ENCODE measurements at places on chromosomes 3 and 15. TPM values are rescaled to one million over a fixed set of nuclear protein-coding genes. Genes with fewer than 3 reads are reported as not detected.
A peak's percentile ranks its signal among the peaks of the same experiment; 100 is the strongest.

DNA sequence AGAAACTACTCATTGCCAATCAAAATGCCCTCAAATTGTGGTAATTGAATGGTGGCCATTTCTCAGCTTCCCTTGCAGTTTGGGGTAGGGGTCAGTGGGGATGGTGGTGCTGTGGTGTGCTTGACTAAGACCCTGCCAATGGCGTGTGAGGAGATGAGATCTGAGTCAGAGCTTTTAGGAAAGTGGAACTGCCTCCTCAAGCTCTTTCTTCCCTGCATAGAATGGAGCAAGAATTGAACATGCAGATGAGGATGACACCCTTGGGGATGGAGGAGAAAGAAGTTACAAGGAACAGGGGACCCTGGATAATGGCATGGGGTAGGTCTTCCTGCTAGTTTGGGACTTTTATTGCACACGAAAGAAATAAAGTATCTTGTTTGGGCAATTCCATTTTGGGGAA, 188.0 kb downstream of the PEX5L start:
- no peak for DNase-seq
- H3K4me1 ChIP-seq, result no peaks in the 10 kb centered on the region
- no peak overlapping the region for H3K4me3 ChIP-seq

Gene GP5
- total RNA-seq, result 0.17 TPM

Gene RUBCN
- total RNA-seq, result 13.0 TPM

Gene ST8SIA2
- total RNA-seq, result not detected

DNA sequence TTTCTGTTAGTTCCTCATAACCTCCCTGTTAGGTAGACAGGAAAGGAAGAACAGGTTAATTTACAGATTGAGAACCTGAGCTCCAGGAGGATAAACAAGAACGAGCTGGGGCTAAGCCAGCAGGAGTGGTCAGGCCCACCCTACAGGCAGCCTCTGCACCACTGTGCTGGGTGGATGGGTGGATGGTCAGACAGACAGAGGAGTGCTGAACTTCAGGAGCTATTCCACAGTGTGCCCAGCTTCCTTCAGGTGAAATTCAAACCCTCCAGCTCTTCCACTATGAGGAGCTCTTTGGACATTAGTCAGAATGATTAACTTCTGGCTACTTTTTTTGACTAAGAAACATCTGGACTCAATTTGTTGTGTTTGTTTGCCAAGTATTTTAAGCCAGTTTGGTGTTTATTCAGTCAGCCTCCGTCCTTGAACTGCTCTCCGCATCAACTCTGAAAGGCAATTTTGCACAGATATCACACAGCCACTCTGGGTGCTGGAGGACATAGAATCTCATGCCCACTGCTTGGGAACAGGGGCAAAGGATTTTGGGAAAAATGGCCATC, 361.9 kb downstream of the CLSTN2 start:
- no peak for DNase-seq
- H3K27ac ChIP-seq, result no peak overlapping the region
- H3K36me3 ChIP-seq, result no peaks in the 10 kb centered on the region
- no peaks in the 10 kb centered on the region for H3K27me3 ChIP-seq
- H3K4me3 ChIP-seq, result no peak overlapping the region

DNA sequence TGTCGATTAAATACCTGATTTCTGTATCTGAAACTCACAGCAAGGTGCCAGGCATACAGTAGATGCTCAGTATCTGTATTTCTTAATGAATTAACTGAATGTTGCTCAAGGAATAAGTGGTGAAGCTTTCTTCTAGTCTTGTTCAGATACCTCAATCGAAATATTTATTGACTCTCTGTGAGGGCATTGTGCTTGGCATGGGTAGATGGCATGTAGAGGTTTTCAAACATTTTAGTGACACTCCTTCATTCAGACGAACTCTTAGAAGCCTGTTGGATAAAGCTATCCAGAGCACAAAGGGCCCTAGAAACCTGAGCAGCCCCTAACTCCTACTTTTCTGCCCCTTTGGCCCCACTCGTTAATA, 369 bp upstream of the SNX1 start:
- no peaks in the 10 kb centered on the region for H3K36me3 ChIP-seq
- no peaks in the 10 kb centered on the region for H3K27me3 ChIP-seq
- no peak for DNase-seq

GRCh38 chr3:58287354-58287753, 18.7 kb upstream of the RPP14 start:
- H3K27me3 ChIP-seq, result no peaks in the 10 kb centered on the region
- no peak overlapping the region for H3K27ac ChIP-seq
- H3K4me1 ChIP-seq, result no peaks in the 10 kb centered on the region
- no peak overlapping the region for H3K4me3 ChIP-seq
- no peak for DNase-seq

DNA sequence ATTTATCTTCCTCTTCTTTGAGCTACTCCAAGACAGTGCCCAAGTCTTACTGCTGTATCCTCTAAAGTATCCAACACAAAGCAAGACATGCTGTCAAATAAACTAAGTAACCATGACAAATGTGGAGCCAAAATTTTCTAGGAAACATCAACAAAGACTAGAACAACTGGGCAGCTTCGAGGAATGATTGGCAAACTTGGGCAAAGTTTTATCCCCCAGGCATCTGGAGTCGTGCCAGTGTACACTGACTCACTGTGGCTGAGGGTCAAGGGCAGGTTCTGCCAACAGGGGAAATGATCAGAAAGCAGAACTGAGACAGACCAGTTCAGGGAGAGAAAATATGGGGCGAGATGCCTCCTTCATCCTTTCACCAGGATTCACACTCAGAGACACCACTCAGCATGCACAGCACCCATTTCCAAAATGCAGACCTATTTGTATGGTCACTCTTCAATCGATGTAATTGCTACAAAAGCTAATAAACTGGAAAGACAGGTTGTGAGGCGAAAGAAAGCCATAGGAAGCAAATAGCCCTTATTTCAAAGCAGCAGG, 65.8 kb downstream of the MB21D2 start:
- no peaks in the 10 kb centered on the region for H3K27me3 ChIP-seq
- DNase-seq, result peak; percentile 69
- H3K36me3 ChIP-seq, result no peaks in the 10 kb centered on the region
- peaks cover 9% of the 10 kb centered on the region for H3K4me1 ChIP-seq
- no peak overlapping the region for H3K4me3 ChIP-seq

Gene SLC15A2
- 0.26 TPM for total RNA-seq
